ENCODE measurements at places on chromosomes 4 and X.

GRCh38 chrX:38941675-38942074 lies 140.4 kb downstream of the MID1IP1 start:
- DNase-seq, result no peak

DNA sequence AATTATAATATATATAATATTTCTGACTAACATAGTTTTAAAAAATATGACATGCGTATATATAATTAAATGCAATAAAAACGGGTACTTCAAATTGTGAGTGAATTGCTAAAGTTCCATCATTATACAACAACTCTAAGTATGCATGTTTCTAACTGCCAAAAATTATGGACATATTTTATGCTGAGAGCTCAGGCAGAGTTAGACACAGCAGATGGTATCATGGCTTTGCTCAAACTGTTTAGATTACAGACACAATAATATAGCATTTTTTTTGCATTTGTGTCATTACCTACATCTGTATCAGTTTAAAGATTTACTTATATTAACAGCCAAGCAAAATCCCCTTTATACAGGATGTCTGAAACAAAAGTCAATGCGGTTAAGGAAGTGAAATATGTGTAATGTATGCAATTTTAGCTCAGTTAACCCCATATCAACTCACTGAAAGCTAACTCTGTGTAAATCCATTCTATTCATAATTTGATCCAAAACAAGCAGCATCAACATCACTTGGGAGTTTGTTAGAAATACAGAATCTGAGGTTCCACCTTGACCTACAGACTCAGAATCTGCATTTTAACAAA lies 119.1 kb upstream of the CNKSR2 start:
- no peak for DNase-seq

DNA sequence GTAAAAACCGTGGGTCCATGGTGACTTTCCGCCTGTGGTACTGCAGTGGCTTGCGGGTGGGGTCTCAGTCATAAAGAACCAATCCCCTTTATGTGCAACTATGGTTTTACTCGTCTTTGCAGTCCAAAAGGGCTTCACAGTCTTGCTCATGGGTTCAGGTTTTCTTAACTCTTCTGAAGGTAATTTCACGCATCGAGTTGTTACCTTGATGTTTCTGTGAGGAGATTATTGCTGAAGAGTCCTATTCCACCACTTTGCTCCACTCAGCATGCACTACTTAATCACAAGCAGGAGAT lies 41.5 kb downstream of the F8 start:
- no peak for DNase-seq

DNA sequence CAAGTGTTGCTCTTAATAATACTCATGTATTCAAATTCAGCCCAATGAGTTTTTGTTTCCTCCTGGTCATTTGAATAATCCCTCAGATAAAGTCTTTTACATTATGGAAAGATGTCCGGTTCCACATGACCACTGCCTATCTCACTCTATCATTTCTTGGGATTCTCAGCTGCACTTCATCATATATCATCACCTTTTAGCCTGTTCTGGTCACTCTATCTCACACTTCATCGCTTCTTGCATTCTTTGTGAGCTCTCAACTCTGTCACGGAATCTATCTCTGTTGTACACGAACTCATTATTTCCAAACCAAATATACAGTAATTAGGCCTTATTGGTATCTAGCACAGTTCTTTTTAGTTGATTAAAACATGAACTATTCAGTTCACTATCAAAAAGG lies 126.9 kb upstream of the HAND2 start:
- DNase-seq, result no peak

- no peak for DNase-seq
Measured at GRCh38 chrX:103739421-103739820, 28.7 kb downstream of the TMEM31 start.

DNA sequence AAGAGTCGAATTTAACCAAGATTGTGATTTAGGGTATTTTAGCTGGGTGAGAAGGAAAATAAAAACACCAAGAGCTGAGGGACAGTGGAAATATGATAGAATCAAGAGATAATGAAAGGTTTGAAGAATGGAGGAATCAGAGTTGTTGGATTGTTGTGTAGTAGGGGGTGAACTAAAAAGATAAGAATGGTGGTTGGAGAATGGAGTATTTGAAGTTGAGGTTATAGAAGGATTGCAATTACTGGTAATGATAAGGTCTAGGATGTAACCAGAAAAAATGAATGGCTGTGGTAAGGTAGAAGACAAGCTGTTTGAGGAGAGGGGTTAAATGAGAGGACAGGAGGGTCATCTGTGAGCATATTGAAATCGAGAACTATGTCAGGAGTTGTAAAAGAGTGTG lies 4.5 kb downstream of the ABCE1 start:
- no peak for DNase-seq

- no peak for DNase-seq
Measured at GRCh38 chrX:49247346-49247745, 12.1 kb downstream of the CCDC22 start.
